ENCODE measurements at places on chromosomes 7 and 10.

DNA sequence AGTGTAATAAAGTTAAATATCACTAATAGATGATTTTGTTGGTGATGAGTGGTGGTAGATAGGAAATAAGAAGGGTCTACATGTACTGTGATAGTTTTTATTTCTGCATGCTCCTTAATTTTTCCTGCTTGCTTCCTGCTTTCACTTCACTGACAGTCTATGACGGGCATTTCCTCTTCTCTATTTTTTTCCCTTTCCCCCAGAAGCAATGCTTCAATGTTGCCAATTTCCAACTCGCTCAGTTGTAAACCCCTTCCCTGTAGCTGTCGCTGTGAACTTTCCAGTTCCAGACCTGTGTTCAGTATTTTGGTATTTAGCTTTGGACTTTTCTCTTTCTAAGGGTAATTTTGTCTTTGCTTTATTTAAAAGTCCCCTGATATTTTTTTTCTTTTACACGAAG, 123.5 kb upstream of the AGR3 start:
- no peak for DNase-seq

- DNase-seq, result no peak
Observed at GRCh38 chr7:2008101-2008935, 224.4 kb downstream of the MAD1L1 start.

- no peak for DNase-seq
Observed at GRCh38 chr10:14534152-14534551, 203.4 kb upstream of the FRMD4A start.

DNA sequence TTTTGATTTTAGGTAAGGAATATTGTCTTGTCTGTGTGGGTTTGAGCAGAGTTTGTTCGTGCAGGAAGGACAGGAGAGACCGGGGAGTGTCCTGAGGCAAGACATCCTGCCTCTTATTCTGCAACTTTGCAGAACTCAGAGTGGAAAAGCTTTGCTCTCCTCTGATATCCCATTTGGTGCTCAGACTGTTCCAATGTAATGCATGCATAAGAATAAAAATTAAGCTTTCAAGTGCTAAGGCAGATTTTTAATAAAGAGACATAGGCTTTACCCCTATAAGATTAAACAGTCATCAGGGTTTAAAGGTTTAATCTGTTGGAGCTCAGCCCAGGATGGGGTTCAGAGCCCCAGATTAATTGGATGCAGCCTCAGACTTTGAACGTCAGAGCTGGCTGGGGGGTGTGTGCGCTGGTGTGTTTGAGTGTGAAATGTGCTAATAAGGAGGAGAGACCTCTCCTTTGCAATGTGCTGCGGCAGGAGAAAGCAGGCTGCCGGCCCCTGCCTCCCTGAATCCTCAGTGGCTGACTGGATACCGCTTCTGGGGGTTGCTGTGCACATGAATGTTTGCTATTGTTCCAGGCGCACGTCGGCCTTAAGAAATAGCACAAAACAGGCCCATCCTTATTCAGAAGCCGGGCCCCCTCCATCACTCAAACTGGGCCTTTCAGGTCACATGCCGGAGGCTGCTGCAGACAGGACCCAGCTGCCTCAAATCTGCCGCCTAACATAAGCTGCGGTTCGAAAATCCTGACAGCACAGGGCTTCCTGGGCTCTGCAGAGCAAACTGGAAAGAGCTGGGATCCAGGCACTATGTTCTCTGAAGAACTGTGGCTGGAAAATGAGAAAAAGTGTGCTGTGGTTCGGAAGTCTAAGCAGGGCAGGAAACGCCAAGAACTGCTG, 84.1 kb upstream of the PRR15 start:
- DNase-seq, result peak; percentile 23

- no peak for DNase-seq
Observed at GRCh38 chr7:130444234-130444633, 3.4 kb upstream of the CEP41 start.

- DNase-seq, result no peak
Observed at GRCh38 chr7:98548971-98549370, 68.1 kb upstream of the NPTX2 start.

GRCh38 chr10:37434091-37434490, 308.7 kb downstream of the ANKRD30A start:
- DNase-seq, result no peak

DNA sequence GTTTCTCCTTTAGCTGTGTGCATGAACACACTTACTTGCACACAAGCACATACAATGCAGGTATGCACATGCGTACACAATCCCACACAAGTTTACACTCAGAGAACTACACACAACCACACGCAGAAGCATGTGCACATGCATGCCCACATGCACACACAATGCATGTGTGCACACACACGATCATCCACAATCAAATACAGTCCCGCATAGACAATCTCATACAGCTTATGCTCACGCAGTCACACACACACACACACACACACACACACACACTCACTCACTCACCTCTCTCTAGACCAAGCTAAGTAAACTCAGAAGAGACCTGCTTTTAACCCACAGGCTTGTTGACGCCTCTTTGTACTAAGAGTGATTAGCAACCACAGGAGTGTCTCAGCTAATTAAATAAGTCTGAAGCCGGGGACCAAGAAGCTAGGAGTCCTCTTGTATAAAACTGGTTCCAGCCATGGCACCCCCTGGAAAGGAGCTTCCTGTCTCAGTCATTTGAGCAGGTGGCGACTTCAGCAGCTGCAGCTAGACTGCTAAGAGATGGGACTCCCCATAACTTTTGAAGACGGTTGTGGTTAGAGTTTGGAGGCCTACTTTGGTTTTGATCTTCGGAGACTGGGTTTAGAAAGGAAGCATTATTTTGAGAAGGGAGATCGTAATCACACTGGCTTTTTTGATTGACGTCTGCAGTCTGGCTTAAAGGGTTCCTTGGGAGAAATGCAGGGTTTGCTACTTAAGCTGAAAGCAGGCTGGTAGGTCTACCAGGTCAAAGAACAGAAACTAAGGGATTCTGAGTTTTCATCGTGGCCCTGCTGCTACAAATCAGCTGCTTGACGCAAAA, 82.3 kb upstream of the ADRB1 start:
- DNase-seq, result no peak

GRCh38 chr7:139995017-139995915, 67.5 kb downstream of the PARP12 start:
- DNase-seq, result no peak

GRCh38 chr10:18659819-18660535, 746 bp downstream of the ARL5B start:
- no peak for DNase-seq

DNA sequence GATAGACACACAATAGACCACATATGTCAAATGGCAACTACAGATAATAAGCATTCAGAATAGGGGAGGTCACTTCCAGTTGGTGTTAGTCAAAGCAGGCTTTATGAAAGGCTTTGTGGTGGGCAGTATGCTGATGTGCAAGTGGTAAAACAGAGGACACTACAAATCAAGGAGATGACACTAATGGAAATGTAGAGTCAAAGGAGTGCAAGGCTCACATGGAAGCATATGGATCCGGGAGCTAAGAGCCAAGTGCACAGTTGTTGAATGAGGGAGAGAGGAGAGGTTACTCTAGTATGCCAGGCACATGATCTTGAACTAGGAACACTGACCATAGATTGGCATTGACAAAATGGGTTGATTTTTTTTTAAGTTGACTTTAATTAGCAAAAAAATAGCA, 62.7 kb downstream of the GRM3 start:
- DNase-seq, result no peak

DNA sequence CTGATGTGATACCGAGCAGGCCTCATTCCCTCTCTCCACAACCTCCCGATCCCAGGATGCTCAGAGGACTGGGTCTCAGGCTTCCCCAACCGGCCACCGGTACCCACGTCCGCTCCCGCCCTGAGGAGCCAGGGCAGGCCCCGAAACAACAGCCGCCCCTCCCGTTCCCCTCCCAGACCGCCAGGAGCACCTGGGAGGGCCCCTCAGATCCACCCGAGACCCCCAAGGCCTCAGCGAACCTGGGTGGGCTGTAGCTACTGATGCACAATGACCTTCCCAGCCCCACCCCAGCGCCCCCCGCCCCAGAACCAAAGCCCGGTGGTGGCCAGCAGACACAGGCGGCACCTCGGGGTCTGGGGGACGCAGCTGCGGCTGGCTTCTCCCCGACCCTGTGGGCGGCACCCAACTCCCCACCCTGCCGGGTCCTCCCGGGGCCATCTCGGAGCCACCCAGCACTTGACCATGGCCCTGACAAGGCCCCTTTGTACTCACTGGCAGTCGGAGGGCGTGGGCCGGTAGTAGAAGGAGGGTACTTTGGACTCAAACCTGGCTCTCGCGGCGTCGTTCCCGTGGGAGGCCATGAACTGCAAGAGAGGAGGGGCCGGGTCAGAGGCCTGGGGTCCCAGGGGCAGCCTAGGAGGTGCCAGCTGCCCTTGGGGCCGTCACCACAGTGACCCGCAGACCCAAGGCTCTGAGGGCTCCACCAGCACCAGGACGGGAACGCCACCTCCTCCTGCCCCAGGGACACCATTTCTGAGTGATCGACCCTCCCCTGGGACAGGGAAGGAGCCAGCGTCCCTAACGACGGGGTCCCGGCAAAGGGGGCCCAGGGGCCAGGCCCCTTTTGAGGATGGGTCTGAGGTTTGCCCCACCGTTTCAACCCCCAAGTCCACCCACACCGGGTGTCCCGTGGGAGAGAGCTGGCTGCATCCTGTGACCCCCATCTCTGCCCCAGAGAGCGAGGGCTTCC, 28.1 kb downstream of the ADAP1 start:
- DNase-seq, result peak; percentile 86

- no peak for DNase-seq
Observed at GRCh38 chr10:77865580-77866324, 60.8 kb downstream of the DLG5 start.

DNA sequence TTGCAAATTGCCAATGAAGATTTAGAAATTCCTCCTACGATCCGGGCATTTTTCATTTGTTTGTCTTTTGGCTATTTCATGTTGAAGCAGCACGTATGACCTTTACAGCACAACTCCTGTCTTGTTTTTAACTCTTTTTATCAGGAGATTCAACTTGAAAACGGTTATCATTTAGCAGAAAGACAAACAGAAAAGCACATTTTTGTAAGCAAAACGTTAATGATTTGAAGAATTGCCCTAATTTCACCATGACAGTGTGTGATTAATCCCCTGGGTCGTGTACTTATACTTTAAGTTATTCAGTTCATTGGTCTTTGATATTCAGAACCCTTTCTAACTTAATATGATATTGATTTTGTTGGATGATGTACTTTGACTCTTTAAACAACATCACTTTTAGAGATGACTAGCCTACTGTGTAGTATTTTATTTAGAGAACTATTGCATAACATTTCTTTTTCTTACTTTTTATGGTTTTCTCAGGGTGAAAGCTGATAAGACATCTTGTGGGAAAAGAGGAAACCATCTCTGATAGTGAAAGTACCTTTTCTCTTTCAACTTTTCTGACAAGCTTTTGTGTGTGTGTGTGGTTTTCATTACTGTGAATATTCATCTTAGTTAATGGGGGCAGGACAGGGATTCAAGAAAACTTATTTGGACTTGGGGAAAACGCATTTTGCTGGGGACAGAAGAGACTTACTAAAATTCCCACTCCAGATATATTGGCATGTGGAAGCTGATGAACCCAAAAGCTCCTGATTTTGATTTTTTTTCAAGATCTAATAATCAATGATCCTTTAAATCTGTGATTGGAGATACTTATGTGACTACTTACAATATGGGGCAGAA, 8.1 kb downstream of the HHEX start:
- DNase-seq, result no peak

DNA sequence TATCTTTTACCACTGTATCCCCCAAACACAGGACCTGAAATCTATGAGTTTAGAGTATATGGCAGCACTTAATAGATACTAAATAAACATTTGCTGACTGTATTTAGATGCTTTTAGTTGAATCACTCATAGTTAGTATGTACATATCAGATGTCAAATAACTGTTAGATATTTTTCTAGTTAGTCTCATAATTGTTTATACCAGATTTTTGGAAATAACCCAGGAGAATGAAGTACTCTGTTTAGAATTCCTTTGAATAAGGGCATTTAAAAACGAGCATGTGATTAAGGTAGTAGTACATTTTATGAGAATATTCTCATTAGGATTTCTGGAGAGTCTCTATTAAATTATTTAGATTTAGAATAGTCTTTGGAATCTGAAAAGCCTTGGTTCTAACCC, 22.3 kb upstream of the ZEB1 start:
- DNase-seq, result no peak

DNA sequence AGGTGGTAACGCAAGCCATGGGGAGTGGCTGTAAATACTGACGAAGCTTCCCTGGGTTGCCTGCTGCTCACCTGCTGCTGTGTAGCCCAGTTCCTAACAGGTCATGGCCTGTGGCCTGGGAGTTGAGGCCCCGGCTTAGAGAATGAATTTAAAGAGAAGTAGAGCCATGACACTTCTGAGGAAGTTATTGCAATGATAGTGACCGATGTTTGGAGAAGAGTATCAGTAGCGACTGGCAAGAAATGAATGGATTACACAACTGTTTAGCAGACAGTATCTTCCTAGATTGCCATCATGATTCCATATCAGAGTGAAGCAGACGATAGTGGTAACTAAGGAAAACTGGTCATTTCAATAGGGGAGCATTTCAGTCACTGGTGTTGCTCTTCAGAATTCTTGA, 249.6 kb downstream of the PLXDC2 start:
- DNase-seq, result no peak

DNA sequence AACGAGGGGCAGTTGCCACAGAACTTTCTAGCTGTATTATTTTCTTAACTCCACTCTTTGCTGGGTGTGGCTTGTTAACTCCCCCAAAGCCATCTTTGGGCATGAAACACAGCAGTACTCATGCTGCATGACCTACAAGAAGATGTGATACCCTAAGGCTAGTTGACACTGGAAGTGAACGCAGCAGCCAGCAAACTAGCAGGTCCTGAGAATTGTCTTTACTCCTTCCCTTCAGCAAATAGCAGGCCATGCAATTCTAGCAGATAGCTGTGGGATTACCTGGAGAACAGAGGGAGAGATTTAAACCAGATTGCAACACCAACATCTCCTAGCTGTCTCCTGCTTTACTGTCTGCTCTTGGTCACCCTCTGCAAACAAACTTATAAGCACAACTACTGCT, 688.0 kb upstream of the ZWINT start:
- no peak for DNase-seq

- no peak for DNase-seq
Observed at GRCh38 chr7:111561654-111561903, 713 bp downstream of the IMMP2L start.

- no peak for DNase-seq
Observed at GRCh38 chr10:102775935-102776669, 32.4 kb downstream of the WBP1L start.
